Stimulated activated CD4-positive, alpha-beta T cell treated with anti-CD3 and anti-CD28 coated beads, Interleukin-2, amount 100 ng/mL, for 48 hours (primary cell): ENCODE measurements at places on chromosomes 11 and 22.

DNA sequence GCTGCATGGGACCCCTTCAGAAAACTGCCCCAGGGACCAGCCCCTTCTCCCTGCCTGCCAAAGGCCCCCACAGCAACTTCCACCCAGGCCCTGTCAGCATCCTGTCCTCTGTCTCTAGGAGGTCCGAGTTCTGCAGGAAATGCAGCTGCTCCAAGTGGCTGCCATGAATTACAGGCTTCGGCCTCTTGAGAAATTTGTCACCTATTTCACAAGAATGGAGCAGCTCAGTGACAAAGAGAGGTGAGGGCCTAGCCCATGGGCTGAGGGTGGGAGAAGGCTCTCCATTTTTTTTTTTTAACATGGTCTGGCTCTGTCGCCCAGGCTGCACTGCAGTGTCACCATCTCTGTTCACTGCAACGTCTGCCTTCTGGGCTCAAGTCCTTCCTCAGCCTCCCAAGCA, 7.3 kb downstream of the RGL4 start:
- no peak for DNase-seq

DNA sequence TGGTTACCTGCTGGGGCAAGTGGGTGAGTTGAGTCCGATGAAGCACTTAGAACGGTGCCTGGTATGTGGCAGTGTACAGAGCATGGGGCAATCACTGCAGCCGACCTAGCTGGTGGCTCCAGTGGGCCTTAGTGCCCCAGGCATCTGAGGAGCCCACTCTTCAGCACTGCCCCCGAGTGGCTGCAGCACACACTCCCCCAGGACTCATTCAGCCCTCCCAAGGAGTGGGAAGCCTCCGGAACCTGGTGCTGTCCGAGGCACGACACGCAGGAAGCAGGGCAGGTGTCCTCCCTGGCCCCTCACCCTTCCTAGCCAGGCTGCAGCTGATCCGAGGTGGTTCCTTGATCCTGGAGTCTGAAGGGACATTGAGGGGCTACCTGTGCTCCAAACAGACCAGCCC, 42.4 kb upstream of the PRODH start:
- no peak for DNase-seq

GRCh38 chr11:86917589-86917988, 37.6 kb downstream of the FZD4 start:
- DNase-seq: no peak

- DNase-seq: no peak
Observed at GRCh38 chr11:110373051-110373702, 56.6 kb upstream of the FDX1 start.

DNA sequence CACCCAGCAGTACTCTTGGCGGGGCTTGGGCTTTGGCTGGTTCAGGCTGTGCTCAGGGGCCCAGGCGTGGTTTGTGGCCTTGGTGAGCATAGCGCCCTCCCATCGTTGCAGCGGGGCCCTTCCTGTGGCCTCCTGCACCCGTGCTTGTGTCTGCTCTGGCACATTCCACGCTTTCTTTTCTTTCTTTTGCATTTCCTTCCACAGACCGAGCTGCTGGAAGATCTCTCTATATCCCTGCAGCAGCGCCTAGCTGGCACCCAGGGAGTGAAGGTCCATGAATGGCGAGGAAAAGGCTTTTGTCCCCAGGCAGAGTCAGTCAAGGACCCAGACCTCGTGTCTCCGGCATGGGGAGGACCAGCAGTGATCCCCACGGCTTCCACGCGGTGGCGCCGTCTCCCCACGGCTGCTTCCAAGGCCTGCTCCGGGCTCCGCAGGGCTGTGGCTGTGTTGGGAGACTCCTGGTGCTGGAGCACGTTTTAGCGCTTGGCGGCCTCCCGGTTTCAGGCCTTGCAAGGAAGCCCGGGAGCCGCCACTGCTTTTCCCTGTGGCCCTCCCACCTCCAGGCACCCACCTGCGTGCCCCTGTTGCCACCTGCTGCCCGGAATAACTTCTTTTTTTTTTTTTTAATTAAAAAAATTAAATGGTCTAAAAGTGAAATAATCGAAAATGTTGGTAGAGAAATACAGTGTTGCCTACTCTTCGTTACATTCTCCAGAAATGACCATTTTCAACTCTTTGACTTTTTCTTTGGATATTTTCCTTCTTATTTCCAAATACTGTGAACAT, 28.5 kb downstream of the GLB1L2 start:
- peak; percentile 78 for DNase-seq

GRCh38 chr22:37804881-37805809, 2.6 kb upstream of the GCAT start:
- peak; percentile 78 for DNase-seq

GRCh38 chr22:30240541-30241417, 5.8 kb downstream of the LIF start:
- no peak for DNase-seq

DNA sequence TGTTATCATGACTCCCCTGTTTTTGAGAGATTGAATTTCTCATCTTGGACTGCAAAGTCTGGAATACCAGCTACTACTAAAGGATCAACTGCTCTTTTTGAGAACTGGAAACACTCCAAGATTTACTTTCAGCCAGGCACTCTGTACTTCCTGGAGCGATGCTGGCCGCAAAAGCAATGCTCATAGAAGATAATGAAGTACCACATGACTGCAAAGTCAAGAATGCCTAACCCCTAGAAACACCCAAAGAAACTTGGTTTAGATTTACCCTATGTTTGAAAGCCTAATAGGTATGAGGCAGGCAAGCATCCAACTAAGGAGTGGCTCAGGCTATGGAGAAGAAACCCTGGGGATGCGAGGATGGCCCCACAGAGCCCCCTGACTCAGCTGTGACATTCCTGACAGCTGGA, 47.7 kb upstream of the ARHGAP20 start:
- DNase-seq: no peak

DNA sequence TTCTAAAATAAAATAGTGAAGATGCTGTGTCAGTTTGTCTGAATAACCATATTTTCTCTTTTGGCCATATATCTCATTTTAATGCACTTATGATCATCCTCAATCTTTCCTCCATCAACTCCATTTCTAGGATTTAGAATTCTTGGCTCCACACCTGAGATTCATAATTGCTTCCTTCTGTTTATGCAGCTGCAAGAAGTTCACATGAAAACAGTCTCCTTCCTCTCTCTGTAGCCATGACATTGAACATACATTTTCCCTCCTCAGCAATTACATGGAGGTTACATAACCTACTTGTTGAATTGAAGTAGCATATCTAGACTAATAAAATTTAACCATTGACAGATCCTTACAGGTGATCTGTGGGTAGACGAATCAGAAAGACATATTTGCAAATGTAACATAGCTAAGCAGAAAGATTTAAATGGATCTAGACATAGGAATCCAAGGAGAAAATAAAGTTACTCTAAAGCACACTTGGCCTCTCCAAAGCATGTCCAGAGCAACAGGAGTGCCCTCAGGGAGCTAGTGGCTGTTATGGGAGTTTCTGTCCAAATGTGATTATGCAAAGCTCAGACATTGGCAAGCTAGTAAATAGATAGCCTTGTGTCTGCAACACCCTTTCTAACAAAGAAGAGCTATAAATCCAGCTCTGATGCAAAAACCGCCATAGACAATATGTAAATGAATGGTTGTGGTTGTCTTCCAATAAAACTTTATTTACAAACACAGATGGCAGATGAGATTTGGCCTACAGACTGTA, 119.9 kb upstream of the MPPED2 start:
- DNase-seq: no peak

DNA sequence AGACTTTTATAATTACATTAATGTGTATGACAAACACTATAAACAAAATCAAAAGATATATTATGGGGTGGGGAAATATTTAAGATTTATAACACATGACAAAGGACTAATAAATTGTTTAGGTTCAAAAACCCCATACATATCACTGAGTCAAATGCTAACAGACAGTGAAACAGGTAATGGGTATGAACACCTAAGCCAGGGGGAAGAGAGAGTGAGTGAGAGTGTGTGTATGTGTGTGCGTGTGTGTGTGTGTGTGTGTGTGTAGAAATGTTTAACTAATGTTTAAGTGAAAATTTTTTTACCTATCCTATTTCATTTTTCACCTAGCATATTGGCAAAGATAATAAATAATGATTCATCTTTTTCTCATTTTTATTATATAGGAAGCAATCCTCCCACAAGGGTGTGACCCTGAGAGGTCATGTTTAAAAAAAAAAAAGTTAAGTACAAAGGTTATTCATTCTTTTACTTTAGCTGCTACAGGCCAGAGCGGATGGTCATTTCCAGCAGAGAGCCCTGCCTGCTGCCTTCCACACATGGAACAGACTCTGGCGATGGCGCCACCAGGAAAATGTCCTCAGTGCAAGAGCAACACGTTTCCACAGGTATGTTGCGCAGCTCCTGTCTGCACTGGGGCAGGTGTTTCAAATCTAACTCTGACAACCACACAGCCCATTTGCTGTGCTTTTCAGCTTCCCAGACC, 72.9 kb downstream of the PISD start:
- DNase-seq: no peak

GRCh38 chr11:28245131-28245530, 136.9 kb downstream of the METTL15 start:
- DNase-seq: no peak

GRCh38 chr11:10658621-10659338, 34.8 kb downstream of the IRAG1 start:
- DNase-seq: no peak

GRCh38 chr11:115673720-115674119, 169.5 kb upstream of the CADM1 start:
- no peak for DNase-seq

DNA sequence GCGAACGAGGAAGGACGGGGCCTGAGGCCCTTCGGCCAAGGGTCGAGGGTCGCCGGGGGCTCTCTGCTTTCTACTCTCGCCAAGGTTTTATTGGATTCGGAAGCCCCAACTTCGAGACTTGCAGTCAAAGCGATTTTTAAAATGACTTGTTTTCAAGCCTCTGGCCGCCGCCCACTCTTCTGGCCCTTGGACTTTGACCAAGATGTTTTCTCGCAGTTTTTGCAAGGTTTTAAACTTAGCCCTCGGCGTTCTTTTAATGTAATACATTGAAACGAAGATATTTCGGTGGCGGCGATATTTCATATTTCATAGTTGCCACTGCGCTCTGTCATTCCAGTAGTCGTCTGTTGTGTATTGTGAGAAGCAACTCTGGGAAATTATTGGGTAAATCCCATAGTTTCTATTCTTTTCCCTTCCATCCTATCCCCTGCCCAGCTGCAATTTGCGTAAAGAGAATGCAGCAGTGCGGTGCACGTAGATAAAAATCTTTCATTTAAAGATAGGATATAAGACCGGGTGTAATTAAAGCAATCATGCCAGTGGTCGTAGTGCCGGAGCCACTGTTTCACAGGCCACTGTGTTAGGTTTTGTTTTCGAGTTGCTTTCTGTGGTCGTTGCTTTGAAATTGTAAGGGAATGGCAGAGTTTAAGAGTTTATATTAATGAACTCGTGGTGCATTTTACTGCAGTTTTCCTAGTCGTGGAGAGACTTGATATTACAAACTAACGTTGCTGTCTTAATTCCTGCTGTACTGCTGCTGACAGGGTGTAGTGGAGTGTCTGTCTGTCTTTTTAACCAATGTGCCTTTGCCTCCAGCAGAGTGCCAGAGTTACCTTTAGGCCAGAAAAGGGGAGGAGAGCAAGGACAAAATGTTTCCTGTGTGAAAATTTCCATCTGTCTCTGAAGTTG, 702 bp downstream of the BIRC2 start:
- no peak for DNase-seq

DNA sequence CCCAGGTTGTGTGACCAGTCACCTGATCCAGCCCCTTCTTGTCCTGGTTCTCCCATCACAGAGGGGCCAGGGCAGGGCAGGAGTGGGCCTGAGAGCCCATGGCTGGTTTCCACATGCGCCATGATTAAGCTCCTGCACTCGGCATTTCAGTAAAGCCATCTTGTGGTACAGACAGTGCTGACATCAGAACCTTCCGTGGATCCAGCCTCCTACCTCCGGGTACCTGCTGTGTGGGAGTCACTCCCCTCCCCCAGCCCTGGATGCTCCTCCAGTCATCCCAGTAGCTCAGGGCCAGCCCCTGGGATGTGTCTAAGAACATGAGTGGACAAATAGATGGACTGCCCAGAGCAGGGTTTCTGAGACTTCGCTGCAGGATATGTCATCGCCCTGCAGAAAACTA, 22.1 kb upstream of the MGAT3 start:
- no peak for DNase-seq

DNA sequence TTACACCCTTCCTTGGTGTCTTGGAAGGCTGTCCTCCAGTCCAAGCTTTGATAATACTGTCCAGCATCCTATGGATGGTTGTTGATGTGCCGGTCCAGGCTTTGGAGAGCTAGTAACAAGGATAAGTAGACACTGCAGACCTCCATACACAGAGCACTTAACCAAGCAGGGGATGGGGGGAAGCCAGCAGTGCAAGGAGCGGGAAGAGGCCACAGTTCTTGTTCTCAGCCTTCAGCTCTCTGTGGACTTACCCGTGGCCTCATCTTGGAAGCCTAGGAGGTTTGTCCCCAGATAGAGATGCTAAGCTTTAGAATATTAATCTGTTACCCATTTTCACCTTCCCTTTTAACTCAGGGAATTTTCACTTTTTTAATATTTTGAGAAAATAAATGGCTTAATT, 30.9 kb upstream of the ZC3H12C start:
- DNase-seq: no peak

- no peak for DNase-seq
Observed at GRCh38 chr11:108768964-108769363, 104.1 kb downstream of the DDX10 start.

GRCh38 chr22:29587938-29588699, 7.2 kb upstream of the NIPSNAP1 start:
- DNase-seq: no peak
